Esophagus mucosa (tissue), 1 donor: ENCODE measurements at places on chromosomes 5 and 9. TPM values are rescaled to one million over a fixed set of nuclear protein-coding genes. Genes with fewer than 3 reads are reported as not detected.

- ATAC-seq, result peak; percentile 89
These were observed 140.7 kb upstream of the SLC44A1 start for GRCh38 chr9:105103776-105104175.

- no peak for ATAC-seq
These were observed 161.3 kb downstream of the NIPBL start for GRCh38 chr5:37037840-37038239.

DNA sequence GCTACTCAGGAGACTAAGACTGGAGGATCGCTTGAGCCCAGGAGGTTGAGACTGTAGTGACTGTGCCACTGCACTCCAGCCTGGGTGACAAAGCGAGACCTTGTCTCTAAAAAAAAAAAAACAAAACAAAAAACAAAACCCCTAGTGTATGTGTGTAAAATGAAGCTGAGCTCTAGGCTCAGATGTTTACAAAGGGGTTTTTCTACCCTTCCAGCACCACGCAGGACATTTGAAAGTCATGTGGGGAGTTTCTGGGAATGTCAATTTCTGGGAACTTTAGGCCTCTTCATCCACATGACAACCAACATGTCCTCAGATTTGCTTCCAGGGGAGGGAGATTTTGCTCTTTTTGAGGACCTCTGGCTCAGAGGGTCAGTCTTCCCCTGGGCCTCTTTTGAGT is 42.4 kb upstream of the AIF1L start:
- no peak for ATAC-seq

DNA sequence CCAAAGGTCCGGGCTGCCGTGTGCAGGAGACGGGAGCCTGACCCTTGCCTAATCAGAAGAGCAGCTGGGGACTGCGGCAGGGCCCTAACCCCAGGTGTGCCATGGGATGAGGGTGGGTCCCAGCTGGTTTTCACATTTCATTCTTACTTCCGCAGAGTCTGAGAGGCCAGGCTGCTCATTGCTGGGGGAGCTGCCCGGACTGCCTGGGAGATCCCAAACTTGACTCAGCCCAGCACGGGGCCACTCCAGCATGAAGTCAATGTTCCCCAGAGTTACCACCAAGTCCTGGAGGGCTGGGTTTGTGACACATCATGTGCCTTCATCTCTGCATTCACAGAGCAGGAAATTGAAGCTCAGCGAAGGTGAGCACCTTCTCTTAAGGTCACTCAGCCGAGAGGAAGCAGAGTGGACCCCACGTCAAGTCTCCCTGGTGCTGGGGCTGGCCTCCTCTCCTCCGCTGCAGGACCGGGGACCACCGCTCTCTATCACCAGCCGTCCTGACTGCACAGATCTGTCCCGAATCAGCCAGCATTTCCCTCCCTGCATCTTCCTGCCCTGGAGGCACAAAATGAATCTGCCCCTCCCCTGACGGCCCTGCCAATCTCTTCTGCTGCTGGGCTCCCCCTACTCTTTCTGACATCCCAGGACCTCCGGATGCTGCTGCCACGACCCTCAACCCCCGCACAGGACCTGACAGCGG is 54.6 kb upstream of the PHYKPL start:
- ATAC-seq, result no peak

DNA sequence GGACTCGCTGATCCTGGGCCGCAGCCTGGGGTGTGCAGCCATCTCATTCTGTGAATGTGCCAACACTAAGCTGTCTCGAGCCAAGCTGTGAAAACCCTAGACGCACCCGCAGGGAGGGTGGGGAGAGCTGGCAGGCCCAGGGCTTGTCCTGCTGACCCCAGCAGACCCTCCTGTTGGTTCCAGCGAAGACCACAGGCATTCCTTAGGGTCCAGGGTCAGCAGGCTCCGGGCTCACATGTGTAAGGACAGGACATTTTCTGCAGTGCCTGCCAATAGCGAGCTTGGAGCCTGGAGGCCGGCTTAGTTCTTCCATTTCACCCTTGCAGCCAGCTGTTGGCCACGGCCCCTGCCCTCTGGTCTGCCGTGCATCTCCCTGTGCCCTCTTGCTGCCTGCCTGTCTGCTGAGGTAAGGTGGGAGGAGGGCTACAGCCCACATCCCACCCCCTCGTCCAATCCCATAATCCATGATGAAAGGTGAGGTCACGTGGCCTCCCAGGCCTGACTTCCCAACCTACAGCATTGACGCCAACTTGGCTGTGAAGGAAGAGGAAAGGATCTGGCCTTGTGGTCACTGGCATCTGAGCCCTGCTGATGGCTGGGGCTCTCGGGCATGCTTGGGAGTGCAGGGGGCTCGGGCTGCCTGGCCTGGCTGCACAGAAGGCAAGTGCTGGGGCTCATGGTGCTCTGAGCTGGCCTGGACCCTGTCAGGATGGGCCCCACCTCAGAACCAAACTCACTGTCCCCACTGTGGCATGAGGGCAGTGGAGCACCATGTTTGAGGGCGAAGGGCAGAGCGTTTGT is 19.9 kb downstream of the PTGES2 start:
- ATAC-seq, result peak; percentile 12

The TNFSF15 gene
- 1.7 TPM for total RNA-seq

The ECSCR gene
- total RNA-seq, result 5.0 TPM
